AG04450 (cell line): ENCODE measurements at places on chromosomes 4 and X.

GRCh38 chrX:10296576-10296975 lies 139.8 kb downstream of the CLCN4 start:
- peak; percentile 56 for DNase-seq

DNA sequence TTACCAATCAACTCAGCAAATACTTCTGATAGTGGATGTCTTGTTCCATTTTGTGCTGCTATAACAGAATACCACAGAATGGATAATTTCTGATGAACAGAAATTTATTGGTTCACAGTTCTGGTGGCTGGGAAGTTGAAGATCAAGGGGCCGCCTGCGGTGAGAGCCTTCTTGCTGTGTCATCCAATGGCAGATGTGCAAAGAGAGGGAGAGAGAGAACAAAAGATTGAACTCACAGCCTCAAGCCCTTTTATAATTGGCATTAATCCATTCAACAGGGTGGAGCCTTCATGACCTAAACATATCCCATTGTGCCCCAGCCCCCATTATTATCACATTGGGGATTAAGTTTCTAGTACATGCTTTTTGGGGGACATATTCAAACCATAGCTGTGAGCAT lies 86.1 kb downstream of the ADGRG4 start:
- DNase-seq: no peak

DNA sequence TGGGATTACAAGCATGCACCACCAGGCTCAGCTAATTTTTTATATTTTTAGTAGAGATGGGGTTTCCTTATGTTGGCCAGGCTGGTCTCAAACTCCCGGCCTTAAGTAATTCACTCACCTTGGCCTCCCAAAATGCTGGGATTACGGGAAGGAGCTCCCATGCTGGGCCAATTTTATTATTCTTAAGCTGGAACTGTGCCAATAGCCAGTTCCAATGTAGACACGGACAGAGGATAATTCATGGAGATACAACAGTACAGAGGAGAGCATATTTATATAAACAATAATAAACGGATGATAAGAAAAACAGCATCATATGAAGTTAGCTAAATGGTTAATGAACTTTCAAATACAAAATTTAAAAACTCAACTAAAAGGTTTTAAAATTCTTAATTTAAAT lies 87.8 kb downstream of the PPA2 start:
- no peak for DNase-seq

- no peak for DNase-seq
These were observed 103.8 kb upstream of the CXCL13 start for GRCh38 chr4:77501851-77502250.

DNA sequence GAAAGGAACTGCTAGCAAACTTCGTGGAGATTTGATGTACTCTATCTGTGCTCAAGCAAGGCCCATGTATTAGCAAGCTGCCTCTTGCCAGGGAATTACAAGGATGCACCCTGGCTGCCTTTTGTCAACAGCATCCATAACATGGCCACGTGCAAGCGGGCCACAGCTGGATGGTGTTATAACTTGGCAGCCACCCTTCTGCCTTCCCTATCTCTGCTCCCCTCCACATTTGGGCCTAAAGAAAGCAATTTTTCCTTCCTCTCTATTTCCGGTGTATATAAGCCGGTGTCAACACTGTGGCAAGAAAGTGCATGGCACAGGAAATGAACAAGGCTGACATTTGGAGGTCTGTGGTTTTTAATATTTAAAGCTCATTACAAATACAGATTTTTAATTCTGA lies 94.8 kb downstream of the CLNK start:
- no peak for DNase-seq

DNA sequence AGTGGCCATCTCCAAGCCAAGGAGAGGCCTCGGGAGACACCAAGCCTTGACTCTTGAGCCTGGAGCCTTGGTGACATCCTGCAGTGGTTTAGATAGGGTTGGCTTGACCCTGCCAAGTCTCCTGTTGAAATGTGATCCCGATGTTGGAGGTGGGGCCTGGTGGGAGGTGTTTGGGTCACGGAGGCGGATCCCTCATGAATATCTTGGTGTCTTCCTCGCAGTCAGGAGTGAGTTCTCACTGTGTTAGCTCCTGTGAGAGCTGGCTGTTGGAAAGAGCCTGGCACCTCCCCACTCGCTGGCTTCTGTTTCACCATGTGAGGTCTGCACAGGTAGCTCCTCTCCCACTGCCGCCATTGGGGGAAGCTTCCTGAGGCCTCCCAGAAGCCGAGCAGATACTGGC lies 38.8 kb downstream of the ADRA2C start:
- DNase-seq: no peak

GRCh38 chrX:112662559-112663427 lies 16.9 kb downstream of the LHFPL1 start:
- DNase-seq: no peak

DNA sequence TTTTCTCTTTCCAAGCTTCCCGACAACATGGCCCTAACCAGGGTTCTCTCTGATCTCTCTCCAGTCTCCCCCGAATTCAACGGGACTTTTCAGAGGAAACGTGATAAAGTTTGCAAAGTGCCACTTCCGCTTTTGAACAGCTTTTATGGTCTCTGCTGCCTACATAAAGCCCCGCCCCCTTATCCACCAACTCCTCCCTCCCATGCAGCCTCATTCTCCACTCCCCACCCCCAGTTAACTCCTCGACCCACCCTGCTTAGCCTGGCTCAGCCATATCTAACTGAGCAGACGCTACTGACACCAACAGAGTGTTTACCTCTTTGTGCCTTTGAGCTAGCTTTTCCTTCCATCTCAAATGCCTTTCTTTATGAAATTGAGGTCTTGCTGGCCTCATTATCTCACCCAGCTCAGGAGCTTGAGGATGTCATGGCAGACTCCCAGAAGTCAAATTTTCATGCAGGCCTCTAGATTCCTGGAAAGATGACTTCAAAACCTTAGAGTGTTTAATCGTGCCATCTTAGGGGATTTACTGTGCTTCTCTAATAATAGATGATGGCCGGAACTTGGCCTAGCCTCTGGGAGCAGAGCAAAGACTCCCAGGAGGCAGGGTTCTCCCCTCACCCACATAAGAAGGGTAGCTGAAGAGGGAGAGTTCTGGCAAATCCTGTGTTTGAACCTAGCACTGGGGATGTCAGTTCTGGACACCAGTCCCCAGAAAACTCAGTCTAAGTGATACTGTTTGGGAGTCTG lies 606.0 kb downstream of the BCOR start:
- DNase-seq: no peak

- peak; percentile 13 for DNase-seq
These were observed 30.9 kb downstream of the RNF212 start for GRCh38 chr4:1082215-1083182.

GRCh38 chr4:72496119-72496518 lies 72.9 kb downstream of the ADAMTS3 start:
- no peak for DNase-seq

DNA sequence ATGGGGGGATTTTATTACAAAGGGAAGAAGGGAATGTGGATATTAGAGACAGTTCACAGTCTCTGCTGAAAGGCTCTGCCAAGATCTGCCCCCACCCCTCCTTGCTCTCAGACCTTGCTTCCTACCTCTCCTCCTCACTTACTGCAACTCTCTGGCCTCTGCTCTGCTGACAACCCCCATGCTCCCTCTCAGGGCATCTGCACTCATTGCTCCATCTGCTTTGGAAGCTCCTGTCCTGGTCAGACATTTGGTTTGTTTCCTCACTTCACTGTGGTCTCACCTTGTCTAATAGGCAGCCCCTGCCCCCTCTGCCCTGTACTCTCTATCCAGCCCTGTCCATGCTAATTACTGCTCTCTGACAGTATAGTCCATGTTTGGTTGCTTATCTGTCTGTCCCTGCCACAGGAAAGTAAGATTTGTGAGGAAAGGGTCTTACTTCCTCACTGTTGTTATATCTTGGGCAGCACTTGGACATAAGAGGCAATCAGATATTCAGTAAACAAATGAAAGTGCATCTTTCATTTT lies 189.3 kb downstream of the PTTG2 start:
- no peak for DNase-seq

DNA sequence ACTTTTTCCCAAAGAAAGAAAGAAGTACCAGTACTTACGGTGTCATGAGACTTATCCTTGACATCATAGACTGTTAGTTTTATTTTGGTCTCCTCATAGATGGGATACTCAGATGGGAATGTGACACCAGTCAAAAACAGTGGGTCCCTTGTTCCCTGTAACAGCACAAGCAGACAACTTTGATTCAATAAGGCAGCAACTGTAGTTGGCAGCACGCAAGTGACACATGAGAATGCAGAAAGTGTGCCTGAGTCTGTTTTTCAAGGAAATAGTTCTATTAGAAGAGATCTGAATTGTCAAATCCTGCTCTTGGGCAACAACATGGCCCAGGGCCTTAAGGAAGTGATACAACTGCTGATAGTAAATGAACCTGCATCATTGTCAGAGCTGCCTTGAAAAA lies 443.2 kb downstream of the INPP4B start:
- DNase-seq: no peak

DNA sequence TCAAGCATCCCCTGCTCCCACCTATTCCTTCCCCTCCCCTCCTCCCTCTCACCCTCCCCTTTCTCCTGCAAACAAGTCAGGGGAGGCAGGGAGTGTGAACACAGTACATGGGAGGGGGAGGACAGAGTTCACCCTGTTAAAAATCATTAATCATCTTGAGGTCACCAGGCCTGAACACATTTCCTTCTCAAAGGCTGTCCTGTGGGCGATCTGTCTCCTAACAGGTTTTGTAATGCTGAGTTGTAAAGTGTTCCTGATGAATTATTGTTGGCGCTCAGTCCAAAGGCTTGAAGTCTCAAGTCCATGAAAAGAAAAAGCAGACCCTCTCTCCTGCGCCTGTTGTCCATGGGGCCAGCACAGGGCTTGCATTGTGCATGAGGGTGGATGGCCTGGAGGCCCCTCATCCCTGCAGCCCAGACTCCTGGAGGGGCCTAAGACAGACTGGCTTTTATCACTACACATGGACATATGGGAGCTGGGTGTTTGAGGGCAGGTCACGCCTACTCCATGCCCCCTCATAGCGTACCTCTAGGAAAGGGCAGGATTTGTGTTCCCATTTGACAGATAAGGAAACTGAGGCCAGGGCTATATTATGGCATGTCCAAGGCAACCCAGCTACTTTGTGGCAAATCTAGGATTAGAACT lies 189.1 kb downstream of the RAB28 start:
- DNase-seq: no peak

- no peak for DNase-seq
These were observed 3.1 kb upstream of the PPP2R2C start for GRCh38 chr4:6475492-6476020.

DNA sequence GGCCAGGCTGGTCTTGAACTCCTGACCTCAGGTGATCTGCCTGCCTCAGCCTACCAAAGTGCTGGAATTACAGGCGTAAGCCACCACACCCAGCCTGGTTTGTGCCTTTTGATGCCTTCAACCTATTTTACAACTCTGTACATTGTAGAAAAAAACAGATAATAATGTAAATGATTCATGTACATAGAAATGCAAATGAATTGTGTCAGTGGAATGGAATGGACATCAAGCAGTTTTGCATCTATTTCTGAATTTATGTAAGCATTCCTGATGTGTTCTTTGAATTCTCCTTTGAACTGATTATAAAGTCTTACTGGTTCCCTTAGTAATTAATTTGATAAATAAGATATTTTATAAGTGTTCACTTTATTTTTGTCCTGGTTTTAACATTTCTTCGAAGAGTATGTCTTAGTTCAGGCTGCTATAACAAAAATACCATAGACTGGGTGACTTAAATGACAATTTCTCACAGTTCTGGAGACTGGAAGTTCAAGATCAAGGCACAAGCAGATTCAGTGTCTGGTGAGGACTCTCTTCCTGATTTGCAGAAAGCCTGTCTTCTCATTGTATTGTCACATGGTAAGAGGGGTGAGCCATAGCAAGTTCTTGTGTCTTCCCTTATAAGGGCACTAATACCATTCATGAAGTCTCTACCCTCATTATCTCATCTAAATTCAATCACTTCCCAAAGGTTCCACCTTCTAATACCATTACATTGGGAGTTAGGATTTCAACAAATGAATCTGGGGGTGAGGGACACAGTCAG lies 162.2 kb upstream of the S100G start:
- DNase-seq: no peak

GRCh38 chr4:152112887-152113286 lies 352.1 kb upstream of the GATB start:
- no peak for DNase-seq

DNA sequence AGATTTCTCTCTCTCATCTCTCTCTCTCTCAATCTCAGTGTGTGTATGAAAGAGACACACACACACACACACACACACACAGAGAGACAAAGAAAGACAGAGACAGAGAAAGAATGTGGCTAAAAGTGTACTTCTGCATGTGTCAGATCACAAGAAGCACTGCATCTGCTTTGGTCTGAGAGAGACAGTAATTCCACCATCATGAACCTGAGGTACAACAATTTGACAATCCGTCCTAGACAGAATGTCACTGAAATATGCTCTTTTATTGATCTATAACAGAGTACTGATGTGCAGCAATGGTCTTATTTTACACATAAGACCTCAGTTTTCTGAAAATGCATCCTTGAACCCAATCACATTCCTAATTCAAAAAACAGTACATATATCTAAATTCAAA lies 576.2 kb upstream of the SMIM31 start:
- no peak for DNase-seq

DNA sequence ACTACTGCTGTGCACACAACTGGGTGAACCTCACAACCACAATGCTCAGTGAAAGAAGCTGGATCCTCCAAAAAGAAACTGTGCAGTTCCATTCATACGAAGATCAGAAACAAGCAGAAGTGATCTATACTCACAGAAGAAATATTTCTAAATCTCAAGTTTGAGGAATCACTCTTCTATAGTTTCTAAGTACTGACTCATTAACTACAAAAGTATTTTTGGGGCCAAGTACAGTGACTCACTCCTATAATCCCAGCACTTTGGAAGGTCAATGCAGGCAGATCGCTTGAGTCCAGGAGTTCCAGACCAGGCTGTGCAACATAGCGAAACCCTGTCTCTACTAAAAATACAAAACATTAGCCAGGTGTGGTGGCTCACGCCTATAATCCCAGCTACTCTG lies 51.3 kb upstream of the RELL1 start:
- DNase-seq: peak; percentile 20

GRCh38 chr4:184413261-184414046 lies 60.9 kb downstream of the IRF2 start:
- no peak for DNase-seq

- DNase-seq: no peak
These were observed 901.9 kb upstream of the AGA start for GRCh38 chr4:178344096-178344495.

DNA sequence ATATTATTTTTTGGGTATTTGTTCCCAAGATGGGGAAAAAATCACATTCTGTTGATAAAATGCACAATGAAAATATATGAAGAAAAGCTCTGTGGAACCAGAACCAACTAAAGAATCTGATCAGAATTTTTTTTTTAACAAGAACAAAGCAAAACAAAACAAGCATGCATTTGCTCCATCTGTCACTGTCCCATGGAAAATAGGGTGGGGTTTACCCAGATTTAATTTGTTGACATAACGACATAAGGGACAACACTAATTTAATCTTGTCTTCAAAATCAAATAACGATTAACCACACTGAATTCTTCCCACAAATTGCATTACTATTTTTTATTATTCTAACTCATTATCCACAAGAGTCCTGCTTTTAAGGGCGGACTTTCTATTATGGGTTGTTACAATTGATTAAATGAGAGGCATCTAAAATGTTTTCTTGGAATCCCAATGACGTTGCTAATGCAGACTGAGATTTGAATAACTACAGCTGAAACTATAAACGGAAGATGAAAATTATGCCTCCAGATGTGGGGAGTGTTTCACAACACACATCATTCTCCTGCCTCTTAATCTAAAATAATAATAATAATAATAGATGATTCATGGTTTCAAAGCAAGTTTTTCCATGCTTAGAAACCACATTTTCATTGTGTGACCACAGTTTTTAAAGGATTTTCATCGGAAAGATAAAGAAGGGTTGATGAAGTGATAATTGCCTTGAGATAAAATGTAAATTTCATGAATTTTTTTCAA lies 307.0 kb upstream of the CPEB2 start:
- DNase-seq: no peak
